Astrocyte of the cerebellum (primary cell): ENCODE measurements at places on chromosomes 11 and 22.

DNA sequence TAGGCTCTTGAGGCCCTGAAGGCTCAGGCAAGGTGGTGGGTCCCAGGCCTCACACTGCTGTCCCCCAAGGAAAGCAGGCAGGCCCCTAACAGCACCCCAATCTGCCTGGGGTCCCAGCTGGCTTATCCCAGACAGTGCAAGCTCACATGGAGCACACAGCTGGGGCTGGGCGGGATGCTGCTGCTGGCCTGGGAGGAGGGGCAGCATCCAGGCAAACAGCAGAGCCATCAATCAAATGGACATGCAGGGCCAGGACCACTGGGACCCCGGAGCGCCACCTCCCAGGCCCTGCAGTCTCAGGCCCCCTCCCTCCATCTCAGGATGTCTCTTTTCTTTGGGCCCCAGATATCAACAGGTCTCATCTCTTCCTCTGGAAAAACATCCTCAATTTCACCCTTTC lies 140.3 kb downstream of the BRD1 start:
- DNase-seq = no peak

DNA sequence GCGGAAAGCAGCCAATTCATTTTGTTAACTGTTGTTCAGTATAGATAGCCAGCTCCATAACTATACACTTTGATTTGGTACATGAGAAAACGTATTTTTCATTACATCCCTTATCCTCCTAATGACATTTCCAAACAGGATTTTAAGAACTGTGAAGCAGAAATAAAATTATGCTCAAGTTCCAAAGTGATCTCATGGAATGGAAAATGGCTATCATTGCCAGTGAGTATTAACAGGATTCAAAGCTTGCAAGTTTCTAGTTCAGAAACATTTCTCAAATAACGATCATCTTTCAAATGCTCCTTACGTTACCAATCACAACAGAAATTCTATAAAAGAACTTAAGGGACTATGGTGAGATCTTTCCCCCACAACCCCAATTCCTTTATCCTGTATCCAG lies 53.7 kb downstream of the CADM1 start:
- DNase-seq = no peak

GRCh38 chr22:36301851-36302250 lies 48.9 kb downstream of the APOL1 start:
- DNase-seq = no peak

- no peak for DNase-seq
Measured at GRCh38 chr22:45531441-45532234, 29.0 kb downstream of the FBLN1 start.

DNA sequence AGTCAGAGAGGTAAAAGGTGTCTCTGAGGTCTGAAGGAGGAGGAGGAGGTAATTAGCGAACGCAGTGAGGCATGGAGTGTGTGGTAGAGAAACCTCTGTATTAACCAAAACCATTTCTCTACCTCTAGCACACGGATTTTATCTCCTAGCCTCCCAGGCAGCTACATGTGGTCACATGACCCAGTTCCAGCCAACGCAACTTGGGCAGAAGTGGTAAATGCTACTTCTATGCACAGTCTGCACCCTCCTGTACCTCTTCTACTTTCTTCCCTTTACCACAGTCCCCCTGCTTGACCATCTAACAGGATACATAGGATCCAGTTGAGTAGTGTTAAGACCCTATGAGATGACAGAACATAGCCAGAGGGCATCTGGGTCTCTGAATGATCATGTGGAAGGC lies 95.7 kb downstream of the XRRA1 start:
- DNase-seq = no peak

GRCh38 chr11:9609002-9609759 lies 35.7 kb downstream of the WEE1 start:
- DNase-seq = no peak

DNA sequence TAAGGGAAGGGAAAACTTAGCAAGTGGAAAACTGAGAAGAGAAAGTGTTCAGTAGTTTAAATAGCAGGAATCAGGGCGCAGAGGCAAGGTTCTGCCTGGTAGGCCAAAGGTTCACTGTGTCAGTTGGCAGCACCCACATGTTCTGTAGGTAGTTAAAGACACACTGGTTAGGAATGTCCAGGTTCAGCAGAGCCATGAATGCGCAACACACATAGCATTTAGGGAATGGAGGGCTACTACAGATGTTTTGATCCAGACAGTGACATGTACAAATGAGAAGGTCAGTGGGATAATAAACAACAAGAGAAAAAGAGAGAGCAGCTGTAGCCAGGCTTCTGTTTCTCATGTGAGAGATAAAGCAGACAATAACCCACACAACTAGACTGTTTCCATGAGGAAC lies 56.2 kb upstream of the ARHGAP42 start:
- DNase-seq = no peak

GRCh38 chr11:7572001-7572712 lies 58.4 kb downstream of the PPFIBP2 start:
- no peak for DNase-seq

DNA sequence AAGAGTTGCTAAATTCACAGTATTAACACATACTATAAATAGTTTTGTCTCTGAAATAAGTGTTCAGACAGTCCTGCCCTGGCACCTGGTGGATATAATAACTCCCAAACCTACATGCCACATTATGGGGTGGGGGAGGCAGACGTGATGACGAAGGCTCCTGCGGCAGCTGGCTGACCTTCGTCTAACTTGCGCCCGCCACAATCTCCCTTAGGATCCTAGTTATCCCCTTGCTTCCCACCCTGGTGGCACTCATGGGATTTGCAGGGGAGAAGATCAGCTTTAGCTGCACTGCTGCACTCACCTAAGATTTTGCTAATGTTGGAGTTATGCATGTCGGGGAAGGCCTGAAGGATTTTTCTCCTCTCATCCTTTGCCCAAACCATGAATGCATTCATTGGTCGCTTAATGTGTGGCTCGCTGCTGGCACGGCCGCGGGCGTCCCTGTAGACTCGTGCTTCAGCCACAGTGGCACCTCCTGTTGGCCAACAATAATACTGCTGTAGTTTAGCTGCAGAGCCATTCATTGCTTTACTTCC lies 367.6 kb downstream of the SOX6 start:
- no peak for DNase-seq

GRCh38 chr11:39365809-39366436 lies 2093.5 kb downstream of the LRRC4C start:
- DNase-seq = peak; percentile 5

DNA sequence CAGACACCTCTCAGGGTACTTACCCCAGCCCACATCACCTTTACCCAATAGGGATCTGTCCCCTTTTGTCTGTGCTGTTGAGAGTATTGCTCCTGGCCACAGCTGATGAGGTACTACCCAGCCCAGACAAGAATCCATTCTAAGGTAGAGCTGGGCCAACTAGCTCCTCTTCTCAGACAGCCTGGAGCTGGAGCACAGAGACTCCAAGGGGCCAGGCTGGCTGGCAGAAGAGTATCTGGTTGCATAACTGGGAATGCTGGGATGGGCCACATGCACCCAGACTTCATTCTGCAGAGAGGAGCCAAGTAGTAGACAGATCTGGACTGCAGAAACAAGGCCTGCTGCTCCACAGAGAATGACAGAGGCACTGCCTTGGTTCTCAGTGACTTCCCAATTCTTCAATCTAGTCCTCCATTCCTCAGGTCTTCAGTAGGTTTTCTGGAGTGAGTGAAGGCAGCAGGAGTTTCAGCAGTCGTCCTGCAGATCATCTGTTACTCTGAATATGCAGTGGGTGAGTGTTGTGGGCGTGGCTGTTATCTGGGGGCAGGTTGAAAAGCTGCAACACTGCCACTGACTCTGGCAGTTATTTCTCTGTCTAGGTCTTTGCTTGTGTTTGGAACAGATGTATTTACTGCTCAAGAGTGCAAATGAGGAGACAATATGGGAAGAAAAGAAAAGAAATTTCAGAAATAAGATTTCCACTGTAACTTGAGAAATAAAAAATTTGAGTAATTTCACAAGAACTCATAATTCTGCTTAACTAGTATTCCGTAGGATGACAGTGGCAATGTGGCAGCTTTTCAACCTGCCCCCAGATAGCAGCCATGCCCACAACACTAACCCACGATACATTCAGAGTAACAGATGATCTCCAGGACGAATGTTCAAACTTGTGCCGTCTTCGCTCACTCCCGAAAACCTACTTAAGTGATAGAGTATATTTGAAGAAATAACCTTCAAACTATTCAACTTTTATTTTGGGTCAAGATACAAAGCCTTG lies 34.9 kb downstream of the MAPK1 start:
- DNase-seq = no peak

- no peak for DNase-seq
Measured at GRCh38 chr22:45268958-45269844, 15.5 kb upstream of the UPK3A start.

DNA sequence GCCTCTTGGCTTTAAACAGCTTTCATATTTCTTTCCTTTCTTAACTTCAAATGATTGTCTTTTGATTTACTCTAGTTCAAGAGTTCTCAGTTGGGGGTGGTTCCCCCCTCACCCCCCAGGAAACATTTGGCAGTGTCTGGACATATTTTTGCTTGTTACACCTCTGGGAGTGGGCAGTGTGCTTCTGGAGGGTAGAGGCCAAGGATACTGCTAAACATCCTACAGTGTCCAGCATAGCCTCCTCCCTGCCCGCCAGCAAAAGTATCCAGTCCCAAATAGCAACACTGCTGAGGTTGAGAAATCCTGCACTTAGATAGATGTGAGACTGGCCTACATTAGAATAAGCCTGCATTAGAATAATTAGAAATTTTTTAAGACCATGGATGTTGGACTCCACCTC lies 3.2 kb downstream of the PPP6R3 start:
- no peak for DNase-seq

- no peak for DNase-seq
Measured at GRCh38 chr11:48017105-48017830, 36.9 kb downstream of the PTPRJ start.

DNA sequence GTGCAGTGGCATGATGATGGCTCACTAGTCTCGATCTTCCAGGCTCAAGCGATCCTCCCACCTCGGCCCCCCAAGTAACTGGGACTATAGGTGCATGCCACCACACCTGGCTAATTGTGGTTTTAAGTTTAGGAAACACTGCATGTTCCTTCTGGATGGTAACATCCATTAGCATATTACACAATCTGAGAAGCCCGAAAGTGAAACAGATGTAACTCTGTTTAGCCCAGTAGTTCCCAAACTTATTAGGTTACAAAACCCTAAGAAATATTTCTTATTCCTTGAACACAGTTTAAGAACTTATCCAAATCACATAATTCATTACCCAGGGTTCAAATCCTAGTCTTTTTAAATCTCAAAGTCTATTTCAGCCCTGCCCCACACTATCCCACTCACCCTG lies 28.3 kb downstream of the POLDIP3 start:
- DNase-seq = no peak

- no peak for DNase-seq
Measured at GRCh38 chr11:110092111-110092514, 1.1 kb upstream of the ZC3H12C start.

- no peak for DNase-seq
Measured at GRCh38 chr22:47036936-47037485, 274.6 kb downstream of the TBC1D22A start.

DNA sequence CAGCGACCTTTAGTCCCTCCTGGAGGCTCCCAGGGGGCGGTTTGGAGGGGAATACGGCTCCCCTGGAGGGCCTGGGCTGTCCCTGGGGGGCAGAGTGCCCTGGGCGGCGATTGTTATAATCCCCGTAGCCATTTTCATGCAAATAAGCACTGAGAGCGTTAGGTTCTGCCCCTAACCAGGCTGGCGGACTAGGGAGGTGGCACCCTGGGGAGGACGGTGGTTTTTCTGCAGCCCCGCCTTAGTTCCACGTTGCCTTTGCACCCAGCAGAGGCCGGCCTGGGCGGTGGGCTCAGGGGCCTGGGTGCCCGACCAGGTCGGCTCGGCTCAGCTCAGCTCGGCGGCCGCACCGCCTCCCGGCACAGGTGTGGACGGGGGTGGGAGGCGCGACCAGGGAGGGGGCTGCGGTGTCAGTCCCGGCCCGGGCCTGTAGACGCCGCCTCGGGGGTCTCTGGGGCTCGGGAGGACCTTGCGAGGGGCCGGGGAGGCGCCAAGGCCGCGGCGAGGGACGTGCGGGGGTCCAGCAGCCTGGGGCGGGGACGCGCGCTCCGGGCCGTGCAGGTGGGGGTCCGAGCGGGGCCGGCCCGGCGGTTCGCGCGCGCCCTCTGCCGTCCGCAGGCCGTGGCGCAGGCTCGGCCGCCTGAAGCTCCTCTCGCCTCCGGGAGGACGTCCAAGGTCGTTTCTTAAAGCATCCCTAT lies 2.3 kb upstream of the DUSP8 start:
- no peak for DNase-seq

DNA sequence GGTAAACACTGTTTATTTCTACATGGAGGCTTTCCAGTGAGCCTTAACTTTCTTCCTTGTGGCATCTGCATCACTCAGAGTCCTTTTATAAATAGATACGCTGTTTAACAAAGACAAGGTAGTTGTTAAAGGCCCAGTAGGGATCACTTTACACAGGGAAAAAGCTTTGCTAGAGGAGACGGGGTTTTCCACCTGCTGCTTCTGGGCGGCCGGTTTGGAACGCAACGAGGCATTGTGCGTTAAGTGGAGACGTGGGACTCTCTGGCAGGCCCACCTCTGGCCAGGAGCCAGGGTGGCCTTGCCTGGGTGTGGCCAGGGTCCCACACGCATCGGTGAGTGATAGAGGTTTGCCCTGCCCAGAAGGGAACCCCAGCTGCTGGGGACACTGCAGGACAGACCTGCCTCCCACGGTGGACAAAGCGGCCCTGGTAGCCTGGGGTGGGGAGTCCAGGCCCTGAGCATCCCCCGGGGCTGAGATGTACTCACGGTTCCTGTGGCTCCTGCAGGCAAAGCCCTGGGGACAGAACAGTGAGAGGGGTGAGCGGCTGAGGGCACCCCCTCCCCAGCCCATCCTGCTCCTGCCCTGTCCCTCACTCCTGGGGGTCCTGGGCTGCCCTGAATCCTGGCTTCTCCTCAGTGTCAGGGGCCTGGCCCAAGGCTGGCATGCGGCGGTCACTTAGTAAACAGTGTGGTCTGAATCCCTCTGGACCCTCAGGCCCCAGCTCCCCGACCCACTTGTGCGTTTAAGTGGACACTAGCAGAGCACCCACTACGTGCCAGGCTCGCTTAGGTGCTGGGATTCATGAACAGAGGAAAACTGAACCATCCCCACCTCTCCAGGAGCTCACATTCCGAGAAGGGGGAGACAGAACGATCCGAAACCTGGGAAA lies 4.2 kb downstream of the IL17REL start:
- no peak for DNase-seq

DNA sequence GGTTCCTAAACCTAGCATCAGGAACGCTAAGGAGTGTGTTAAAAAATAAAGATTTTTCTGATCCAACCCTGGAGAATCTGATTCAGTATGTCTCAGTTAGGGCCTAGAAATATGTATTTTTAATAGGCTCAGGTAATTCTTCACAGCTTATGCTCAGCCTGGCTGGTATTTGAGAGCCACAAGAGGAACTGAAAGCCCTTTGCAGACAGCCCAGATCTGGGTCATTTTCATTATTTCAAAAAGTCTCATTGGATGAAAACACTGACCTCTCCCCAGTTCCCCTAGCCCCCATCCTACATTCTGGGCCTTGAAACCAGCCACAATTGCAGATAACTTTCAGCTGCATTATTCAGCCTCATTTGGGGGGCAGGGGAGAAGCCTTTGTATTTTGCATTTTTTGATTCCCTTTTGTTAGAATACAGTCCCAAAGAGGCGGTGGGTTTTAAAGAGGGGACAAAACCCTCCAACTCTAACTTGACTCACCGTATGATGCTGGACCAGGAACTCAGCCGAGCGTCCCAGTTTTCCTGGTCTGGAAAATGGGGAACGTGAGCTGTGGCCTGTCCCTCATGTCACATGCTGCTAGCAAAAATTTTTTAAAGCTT lies 66.0 kb upstream of the LARGE1 start:
- no peak for DNase-seq

GRCh38 chr11:76276046-76276780 lies 69.9 kb upstream of the WNT11 start:
- no peak for DNase-seq
